Activated naive CD4-positive, alpha-beta T cell treated with anti-CD3 and anti-CD28 coated beads, Interleukin-2, amount 50 U/mL, for 72 hours (primary cell): ENCODE measurements at places on chromosomes 5 and 9.
A peak's percentile ranks its signal among the peaks of the same experiment; 100 is the strongest.

DNA sequence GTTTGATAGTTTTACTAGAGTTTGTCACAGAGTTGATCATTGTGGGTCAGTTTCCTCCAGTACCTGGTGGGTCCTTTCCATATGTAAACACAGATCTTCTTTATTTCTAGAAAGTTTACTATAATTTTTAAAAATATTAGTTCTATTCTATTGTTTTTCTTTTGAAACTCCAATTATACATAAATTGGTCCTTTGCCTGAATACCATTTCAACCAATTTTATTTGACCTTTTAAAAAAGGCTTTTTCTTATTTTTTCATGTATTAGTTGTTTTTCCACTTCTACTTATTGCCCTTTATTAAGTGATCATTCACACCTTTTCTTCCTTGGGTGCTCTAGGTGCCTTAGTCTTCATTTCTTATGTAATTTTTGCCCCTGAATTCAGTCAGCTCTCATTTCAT is 33.0 kb upstream of the MUSK start:
- no peak for DNase-seq

- DNase-seq, result no peak
Measured at GRCh38 chr9:81372628-81373191, 316.6 kb downstream of the TLE1 start.

DNA sequence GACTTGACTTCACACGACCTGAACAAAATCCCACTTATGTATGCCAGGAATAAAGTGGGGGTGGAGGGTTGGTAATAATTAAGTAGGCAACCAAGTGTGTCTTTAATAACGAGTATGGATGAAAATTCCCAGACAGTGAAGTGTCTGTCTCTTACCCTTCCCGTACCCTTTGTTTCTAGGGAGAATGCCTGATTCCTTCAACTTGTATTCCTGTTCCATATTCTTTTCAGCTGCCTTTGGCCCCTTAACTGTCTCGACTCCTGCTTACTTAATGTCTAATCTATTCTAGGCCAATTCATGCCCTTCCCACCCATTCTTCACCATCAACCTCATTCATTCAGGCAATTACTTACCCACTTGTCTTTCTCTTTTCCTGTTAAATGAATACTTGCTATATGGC is 380.5 kb downstream of the RAB3C start:
- no peak for DNase-seq

GRCh38 chr5:141914199-141914743 is 9.4 kb upstream of the DELE1 start:
- DNase-seq, result no peak

DNA sequence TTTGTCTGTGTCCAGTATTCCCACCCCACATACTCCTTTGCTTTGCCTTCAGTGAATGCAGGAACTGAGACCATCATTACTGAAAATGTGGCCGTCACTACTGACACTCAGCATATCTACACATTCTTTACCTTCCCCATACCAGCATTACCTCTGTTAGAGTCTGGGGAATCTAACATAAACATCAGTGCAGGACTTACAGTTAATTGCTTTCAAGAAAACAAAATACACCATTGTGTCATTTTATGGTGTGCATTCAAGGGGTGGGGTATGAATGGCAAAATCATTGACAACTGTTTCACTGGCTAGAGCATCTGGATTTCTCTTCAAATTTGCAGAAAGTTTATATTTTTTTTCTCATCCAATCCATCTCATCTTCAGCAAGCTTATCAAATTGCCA is 731.4 kb upstream of the RIOK2 start:
- DNase-seq, result no peak

- no peak for DNase-seq
Measured at GRCh38 chr5:100840789-100841188, 62.3 kb downstream of the ST8SIA4 start.

DNA sequence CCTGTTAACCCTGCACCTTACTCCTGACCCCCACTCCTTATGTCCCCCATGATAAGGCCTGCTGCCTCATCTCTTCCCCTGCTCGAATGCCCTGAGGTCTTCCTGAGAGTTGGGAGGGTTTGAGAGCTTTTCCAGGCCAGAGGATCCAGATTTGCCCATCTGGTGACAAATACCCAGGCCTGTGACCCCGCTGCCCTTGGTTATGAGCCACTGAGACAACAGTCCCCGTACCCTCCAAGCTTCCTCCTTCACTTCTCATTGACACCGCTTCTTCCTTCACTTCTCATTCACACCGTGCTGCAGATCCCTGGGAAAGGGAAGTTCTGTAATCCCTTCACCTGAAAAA is 593 bp downstream of the GM2A start:
- no peak for DNase-seq

DNA sequence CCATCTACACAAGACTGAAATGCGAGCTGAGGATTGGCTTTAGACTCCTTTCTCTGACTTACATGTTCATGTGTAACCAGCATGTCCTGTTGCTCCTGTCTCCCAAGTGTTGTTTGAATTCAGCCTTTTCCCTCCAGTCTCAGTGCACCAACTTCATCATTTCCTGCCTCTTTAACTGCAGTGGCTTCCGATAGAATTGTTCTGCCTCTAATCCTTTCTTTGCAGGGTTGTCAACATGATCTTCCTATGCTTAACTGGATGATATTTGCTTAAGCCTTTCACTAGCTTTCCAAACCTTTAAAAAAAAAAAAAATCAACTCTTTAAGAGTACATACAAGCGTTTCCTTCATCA is 6.7 kb upstream of the FYB1 start:
- DNase-seq, result no peak

GRCh38 chr5:78280261-78280660 is 14.2 kb downstream of the AP3B1 start:
- no peak for DNase-seq

- DNase-seq, result no peak
Measured at GRCh38 chr5:9358961-9359685, 186.8 kb downstream of the SEMA5A start.

GRCh38 chr5:84383816-84384603 is 670 bp downstream of the EDIL3 start:
- no peak for DNase-seq

DNA sequence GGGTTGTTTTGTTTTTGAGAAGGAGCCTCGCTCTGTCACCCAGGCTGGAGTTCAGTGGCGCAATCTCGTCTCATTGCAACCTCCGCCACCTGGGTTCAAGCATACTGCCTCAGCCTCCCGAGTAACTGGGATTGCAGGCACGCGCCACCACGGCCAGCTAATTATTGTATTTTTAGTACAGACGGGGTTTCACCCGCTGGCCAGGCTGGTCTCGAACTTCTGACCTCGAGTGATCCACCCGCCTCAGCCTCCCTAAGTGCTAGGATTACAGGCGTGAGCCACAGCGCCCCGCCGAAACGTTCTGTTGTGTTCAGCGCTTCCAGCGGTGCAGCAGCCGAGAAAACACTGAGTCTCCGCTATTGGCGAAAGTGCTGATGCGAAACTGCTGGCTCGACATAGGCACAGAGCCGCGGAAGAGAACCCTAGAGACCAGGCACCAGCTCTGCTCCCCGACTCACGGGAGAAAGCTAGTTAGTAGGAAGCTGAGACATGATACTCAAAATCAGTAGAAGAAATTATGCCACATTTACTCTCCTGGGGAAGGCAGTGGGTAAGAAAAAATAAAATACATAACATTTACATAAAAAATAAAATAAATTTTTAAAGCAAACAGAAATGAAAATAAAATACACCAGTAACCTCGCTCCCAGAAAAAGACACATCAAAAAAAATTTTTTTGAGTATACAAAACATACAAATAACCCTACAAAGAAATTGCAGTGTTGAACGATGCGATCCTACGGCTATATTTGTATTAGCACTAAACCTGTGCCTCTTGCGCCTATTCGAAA is 31.6 kb downstream of the ANXA2R start:
- DNase-seq, result peak; percentile 84

DNA sequence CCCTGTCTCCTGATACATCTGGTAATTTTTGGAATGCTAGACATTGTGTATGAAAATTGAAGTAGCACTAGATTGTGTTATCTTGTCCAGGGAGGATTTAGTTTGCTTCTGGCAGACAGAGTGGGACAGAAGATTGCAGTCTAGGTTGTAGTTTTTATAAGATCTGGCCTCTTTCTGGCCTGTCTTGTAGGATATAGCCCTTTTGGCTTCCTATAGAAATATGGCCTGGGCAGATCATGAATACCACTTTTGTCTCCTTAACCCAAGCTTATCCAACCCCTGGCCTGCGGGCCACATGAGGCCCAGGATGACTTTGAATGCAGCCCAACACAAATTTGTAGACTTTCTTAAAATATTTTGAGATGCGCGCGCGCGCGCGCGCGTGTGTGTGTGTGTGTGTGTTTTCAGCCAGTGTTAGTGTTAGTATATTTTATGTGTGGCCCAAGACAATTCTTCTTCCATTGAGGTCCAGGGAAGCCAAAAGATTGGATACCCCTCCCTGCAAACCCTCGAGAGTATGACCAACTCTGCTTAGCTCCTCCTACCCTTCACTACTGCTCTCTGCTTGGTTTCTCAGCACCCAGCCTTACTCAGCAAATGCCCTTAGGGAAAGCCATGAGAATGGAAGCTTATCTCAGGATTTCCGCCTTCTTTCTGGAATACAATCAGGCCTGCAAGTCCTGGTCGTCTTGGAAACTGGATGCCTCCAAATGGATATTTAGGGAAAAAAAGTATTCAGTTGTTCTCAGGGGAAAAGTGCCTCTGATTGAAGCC is 26.5 kb downstream of the ANKRD33B start:
- no peak for DNase-seq

DNA sequence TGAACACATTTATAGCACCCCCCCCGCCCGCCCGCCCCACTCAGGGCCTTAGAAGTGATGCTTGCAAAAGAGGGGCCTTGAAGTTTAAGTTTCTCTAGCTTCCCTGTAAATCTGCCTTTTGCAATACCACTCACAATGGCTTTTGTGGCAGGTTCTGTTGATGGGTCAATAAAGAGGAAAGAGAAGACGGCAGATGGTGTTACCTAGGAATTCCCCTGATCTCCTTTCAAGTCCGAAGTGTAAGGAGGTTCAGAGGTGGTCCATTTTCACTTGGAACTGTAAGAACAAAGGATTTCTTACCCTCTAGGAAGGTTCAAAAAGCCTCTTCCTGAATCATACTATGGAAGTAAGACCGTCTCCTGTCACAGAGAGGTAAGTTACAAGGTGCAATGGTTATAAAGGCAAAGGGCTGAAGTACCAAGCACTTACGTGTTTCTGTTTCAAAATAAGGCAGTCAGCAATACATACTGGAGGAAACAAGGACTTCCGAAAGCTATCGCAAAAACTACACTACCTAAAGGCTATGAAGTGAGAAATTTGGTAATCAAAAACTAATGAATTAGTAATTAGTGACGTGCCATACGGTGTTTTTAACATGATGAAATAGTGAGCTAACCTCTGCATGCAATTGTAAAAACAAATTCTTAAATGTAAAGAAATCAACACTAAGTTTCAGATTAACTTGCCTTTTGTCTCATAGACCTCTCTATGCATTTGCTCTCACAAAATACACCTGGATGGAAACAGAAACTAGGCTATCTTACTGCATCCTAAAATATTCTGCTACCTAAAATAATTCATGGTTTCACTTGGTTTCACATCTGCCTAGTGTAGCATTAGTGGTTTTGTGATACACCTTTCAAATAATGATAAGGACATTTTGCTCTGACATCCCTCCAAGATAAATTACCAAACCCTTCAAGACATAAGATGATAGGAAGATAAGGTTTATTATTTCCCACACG is 589.4 kb upstream of the FAM174A start:
- DNase-seq, result no peak

DNA sequence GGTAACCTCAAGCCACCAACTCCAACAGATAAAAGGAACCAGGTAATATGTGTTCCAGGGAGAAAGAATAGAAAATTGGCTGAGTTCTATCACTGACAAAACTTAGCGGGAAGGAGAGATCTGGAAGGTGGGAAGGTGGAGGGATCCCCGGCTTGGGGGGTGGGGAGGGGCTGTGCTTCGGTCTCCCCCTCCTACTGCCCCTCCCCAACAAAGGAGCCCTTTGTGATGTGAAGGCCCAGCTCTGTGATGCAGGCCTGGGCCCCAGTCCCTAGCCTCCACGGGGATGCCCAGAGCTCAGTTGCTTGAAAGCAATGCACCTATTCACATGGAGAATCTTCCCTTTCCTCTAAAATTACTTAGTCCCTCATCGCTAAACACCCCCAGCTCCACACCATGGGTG is 4.4 kb upstream of the ZNF484 start:
- DNase-seq, result no peak

DNA sequence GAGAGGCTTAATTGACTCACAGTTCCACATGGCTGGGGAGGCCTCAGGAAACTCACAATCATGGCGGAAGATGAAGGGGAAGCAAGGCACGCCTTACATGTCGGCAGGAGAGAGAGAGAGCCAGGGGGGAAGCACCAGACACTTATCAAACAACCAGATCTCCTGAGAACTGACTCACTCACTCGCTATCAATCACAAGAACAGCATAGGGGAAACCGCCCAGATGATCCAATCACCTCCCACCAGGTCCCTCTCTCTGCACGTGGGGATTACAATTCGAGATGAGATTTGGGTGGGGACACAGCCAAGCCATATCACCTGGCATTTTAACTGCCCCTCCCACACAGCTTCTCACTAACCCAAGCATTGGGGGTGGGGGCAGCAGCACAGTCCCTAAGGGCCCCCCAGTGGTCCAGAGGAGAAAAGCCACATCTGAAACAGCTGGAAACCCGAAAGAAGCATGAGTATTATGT is 76.1 kb upstream of the ASS1 start:
- no peak for DNase-seq

GRCh38 chr9:130234340-130235260 is 31.0 kb upstream of the HMCN2 start:
- no peak for DNase-seq

DNA sequence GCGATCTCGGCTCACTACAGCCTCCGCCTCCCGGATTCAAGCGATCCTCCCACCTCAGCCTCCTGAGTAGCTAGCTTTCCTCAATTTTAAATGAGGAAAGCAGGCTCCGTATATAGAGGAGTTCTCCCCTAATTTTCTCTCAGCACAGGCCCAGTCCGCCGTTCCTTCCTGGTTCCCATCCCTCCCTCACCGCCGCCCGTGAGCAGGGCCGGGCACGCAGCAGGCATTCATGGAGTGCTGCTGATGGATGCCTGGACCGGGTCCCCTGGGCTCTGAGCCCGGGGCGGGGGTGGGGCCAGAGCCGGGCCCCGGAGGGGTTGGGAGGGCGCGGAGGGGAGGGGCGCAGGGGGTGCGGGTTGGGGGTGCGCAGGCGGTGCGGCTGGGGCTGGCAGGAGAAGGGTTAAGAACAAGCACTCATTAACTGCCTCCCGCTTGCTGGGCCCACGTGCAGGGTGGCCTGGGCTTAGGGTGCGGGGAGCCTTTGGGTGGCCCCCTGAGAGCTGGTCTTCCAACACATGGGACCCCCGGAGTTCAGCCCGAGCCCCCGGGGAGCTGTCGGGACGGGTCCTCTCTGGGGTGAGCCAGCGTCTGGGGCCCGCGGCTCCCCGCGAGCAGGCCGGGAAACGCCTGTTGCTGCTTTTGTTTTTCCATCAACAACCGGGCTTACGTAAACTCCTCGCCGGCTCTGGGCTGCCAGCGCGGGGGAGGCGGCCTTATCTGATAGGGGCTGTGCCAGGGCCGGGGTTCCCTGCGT is 33.7 kb downstream of the LHX2 start:
- DNase-seq, result no peak

DNA sequence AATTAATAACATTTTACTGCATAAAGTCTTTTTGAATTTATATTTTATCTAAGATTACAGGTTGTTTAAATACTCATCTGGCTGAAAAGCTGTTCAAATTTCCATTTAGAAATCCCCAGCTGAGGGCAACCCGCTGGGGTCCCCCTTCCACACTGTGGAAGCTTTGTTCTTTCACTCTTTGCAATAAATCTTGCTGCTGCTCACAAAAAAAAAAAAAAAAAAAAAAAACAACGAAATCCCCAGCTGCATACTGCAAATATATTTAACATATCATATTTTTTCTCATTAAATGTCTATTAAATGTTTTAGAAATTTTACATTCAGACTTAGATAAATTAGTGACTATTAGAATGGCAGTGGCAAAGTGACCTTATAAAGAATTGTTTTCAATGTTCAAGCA is 172.2 kb downstream of the NFIB start:
- no peak for DNase-seq
